CD4-positive, alpha-beta T cell treated with Interleukin-6 for 4 hours (primary cell): ENCODE measurements at places on chromosomes 1 and 21.

DNA sequence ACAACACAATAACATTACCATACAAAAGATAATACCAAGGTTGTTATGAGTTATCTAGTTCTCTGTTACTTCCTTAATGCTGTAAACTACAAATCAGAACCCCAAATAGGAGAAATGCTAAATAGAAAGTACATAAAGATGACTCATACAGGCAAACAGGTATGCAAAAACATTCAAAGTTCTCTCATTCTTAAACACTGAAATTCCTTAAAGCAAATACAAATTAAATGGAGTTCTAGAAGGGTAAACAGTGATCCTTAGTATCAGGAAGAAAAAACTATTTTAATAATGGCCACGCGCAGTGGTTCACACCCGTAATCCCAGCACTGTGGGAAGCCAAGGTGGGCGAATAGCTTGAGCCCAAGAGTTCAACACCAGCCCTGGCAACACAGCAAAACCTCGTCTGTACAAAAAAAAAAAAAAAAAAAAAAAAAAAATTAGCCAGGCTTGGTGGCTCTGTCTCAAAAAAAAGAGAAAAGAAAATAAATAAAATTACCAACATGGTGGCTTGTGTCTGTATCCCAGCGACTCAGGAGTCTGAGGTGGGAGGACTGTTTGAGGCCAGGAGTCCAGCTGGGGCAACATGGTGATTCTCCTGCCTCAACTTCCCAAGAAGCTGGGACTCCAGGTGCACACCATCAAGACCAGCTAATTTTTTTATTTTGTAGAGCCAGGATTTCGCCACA is 17.5 kb downstream of the FBXO42 start:
- DNase-seq = no peak

- DNase-seq = no peak
Observed at GRCh38 chr1:16450863-16451481, 10.4 kb downstream of the NECAP2 start.

DNA sequence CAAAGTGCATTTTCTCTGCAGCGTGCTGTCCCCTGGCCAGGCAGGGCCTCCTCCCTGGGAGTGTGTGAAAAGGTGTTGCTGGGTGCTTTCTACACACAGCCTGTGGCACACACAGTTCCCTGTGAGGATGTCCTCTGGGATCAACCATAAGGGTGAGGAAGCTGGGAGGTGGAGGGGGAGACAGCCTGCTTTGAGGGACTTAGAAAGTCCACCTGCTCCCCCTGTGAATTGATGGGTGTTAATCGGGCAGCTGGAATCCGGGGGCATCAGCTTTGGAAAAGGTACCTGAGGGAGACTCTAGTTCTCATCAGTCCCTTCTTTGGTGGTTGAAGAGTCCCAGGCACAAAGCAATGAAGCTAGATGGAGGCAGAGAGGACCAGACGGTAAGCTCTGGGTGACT is 35.8 kb downstream of the LHX4 start:
- no peak for DNase-seq

- DNase-seq = no peak
Observed at GRCh38 chr1:159591981-159592380, 4.4 kb downstream of the APCS start.

DNA sequence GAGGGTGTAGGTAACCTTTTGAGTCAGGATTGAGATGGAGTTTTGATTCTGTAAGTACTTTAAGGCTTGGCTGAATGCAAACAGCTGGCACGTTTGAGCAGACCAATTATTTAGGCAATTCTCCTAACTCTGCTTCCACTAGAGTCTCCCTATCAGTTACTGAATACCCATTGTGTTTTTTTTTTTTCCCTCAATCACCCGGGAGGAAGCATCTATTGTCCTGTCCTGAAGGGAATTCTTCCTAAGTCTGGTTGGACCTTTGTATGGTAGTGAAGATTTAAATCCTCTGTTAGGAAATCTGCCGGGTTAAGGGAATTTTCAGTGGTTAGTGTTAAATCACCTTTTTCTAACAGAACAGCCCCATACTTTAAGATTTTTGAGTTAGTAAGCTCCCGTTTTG is 571.2 kb upstream of the USP24 start:
- DNase-seq = no peak

- DNase-seq = no peak
Observed at GRCh38 chr21:45316871-45317397, 29.2 kb upstream of the POFUT2 start.

DNA sequence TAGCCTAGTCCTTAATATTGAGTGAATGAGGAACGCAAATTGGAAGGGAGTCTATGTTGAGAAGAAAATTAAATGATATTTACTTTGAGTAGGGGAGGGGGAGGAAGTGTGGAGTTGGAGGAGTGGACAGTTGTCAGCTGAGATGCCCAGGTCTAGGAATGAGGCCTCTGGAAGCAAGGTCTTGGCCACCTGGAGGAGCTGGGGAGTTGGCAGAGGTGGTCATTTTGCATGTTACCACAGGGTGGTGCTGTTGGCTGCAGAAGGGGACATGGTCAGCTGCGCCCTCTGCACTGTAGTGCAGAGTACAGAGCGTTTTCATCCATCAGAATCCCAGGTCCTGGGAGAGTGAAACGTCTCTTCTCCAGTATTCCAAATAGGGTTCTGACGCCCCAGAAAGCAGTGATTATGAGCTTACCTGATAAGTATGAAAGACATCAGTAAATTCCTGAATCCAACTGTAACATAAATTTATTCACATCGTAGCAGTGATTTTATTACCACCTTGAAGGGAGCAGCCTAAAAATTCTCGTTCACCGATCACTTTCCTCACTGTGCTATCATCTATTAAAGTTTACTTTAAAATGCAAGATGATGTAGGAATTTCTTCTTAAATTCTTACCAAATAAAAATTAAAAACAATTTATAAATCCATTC is 13.8 kb downstream of the PARK7 start:
- DNase-seq = peak; percentile 22

- DNase-seq = no peak
Observed at GRCh38 chr1:56709269-56709880, 64.3 kb downstream of the PRKAA2 start.
